Left lobe of liver (tissue), 2 donors: ENCODE measurements at places on chromosomes 1 and 21.

DNA sequence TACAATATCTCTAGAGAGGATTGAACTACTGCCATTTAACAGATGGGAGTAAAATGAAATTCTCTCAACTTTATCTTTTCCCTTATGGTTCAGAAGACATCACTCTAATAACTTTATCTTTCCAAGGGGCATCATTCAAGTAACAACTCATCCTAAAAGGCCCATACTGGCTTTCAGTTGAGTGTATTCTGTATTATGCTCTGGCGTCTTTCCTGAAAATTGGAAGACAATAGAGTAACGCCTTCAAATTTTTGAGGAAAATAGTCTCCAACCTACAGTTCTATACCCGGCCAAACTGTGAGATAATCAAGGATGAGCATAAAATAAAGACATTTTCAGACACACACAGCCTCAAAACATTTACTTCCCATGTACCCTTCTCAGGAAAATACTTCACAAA, 103.3 kb downstream of the RERE start:
- no peak for DNase-seq

GRCh38 chr1:203544485-203544884, 50.5 kb downstream of the OPTC start:
- no peak for DNase-seq

DNA sequence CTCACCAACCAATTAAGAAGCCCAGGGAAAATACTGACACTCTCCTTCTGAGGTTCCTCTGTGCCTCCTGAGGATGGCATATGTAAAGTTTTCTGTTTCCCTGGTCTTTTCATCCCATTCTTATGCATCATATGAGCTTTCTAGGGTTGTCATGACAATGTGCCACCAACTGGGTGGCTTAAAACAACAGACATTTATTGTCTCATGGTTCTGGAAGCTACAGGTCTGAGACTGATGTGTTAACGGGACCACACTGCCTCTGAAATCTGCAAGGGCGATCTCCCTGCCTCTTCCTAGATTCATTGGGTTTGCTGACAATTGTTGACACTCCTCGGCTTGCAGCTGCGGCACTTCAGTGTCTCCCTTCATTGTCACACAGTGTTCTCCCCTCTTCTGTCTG, 308.4 kb downstream of the RGS7 start:
- no peak for DNase-seq

- DNase-seq: no peak
These were observed 175.7 kb downstream of the HHIPL2 start for GRCh38 chr1:222372221-222372620.

DNA sequence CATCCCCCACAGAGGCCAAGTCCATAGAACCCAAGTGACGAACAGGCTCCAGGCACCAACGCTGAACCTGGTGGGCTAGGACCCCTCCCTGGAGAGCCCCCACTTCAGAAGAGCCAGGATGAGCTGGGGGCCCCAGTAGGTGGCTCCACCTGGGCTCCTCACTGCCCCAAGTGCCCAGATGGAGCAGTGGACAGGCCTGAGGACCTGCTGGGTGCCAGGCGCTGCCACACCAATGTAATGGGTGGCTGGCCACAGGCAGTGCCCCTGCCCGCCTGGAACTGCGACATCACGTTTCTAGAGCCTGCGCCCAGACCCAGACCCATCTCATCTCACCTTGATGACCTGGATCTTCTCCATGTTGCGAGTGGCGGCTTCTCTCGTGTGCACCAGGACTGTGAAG, 5.6 kb downstream of the MAD2L2 start:
- DNase-seq: no peak

DNA sequence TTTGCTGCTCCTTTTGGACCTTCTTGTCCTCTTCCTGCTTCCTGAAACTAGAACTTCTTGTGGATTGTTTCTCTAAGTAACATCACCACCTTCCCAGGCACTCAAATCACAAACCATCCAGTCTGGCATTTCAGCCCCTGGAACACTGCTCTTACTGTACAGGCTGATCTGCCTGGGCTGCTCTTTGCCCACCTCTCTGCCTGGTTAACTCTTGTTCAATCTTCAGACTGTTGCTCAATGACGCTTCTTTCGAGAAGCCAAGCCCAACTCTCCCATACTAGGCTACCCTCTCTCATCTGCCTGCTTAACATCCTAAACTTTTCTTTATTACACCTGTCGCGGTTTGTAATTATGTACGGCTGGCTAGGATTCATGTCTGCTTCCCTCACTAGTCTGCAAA, 657 bp downstream of the DIO1 start:
- no peak for DNase-seq

DNA sequence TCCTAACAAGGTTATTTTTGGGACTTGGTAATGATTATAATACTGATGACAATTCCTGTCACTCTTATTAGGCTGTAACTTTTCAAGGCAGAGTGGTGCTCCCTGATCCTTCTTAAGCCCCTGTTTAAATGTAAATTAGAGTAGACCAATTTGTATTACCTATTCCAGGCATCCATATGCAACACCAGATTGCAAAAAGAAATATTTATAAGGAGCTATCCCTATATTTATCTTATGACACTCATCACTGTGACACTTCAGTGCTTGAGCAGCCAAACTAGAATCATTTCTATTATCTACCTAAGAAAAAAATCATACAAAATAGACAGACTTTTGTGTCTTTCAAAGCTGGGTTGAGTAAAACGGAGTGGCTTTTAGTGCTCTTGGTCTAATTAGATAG, 462.7 kb downstream of the ADGRL2 start:
- no peak for DNase-seq

GRCh38 chr21:33022489-33022827, 3.3 kb upstream of the OLIG2 start:
- DNase-seq: peak; percentile 37
